ENCODE measurements at places on chromosomes 3 and 15.

DNA sequence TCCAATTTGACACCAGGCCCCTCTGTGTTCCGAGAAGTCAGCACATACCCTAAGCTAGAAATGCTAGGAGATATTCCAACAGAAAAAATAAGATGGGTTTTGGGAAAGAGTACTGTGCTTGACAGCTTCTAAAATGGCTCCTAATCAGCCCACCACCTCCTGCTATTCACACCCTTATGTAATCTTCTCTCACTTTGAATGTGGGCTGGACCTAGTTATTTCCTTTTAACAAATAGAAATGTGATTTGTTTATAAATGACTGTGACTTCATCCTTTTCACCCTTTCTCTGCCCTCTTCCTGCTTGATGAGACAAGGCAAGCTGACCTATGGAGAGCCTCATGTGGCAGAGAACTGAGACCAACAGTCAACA lies 961.1 kb downstream of the FHIT start:
- no peak for DNase-seq

GRCh38 chr3:132414841-132415240 lies 2.5 kb upstream of the DNAJC13 start:
- no peak for DNase-seq

GRCh38 chr3:53485675-53486403 lies 8.6 kb upstream of the CACNA1D start:
- no peak for DNase-seq

DNA sequence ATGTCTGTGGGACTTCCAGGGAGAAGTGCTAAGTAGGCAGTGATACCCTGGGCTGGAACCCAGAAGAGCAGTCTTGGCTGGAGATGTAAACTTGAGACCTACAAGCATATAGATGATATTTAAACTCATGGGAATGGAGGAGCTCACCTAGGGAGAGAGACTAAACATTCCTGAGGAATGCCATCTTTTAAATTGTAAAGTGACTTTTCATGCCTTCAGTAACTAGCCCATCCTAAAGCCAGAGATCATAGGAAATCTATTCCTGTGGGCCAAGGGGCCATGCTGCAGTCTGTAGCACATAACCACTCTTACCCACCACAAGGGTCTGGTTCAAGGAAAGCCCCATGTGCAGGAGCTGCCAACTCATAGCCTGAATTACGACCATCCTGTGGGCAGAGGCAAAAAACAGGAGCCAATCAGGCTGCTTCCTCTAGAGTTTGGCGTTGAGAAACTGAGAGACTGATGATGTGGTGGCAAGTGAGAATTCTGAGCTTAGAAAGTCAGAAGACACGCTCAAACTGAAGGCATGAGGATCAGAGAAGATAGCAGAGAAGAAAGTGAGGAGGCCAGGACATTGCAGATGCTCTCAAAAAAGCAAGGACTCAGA lies 37.5 kb downstream of the CTDSPL start:
- DNase-seq: no peak

GRCh38 chr15:74201710-74202420 lies 722 bp downstream of the STRA6 start:
- no peak for DNase-seq

- no peak for DNase-seq
These were observed 248.5 kb downstream of the RAP2B start for GRCh38 chr3:153410517-153410916.

DNA sequence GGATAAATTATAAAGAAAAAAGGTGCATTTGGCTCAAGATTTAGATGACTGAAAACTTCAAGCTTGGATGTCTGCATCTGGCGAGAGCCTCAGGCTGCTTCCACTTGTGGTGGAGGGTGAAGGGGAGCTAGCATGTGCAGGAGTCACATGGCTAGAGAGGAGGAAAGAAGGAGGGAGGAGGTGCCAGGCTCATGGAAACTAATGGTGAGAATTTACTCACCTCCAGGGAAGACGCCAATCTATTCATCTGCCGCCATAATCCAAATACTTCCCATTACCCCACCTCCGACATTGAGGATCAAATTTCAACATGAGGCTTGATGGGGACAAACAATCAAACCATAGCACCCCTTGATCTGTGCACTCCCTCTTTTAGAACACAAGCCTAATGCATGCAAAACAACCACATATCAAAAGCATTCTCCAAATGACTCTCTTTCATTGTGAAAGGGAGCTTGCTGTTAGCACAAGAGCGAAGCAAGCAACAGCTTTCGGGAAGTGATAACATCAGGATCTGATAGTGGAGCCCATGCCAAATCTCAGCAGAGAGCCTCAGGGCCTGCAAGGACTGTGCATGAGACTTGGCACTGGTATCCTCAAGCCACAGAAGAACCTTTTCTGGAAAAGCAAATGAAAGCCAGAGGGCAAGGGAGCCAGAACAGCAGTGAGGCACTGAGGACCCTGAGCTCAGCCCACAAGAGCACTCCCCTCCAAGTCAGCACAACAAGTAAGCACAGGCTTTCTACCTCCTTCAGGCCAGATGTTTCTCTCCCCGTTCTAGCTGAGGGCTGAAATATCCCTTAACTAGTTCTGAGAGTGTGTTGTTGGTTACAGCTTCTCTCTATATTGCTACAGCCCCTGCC lies 50.2 kb upstream of the THBS1 start:
- no peak for DNase-seq

DNA sequence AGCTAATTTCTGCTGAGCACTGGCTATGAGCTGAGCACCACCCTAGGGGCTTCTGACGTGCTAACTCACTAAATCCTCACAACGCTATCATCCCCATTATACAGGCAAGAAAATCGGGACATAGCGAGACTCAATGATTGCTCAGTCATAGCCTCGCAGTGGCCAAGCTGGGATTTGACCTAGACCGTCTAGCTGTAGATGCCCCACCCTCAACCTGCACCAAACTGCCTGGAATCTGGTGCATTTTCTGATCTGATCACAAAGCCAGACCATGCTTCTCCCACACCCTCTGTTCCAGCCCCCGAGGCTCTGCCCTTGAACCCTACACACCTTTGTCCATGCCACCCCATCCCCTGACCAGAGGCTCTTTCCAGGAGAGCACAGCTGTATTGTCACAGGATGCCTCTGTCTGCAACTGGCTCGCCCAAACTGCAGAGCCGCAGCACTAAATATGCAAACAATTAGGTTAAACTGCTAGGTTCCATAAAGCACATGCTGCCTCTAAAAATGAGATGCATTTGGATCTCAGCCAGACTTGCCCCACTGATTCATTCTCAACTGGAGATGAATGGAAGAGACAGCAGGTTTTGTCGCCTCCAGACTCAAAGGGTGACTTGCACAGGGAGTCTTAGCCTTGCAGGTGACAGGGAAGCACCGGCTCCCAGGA lies 95.2 kb downstream of the NUP210 start:
- no peak for DNase-seq

DNA sequence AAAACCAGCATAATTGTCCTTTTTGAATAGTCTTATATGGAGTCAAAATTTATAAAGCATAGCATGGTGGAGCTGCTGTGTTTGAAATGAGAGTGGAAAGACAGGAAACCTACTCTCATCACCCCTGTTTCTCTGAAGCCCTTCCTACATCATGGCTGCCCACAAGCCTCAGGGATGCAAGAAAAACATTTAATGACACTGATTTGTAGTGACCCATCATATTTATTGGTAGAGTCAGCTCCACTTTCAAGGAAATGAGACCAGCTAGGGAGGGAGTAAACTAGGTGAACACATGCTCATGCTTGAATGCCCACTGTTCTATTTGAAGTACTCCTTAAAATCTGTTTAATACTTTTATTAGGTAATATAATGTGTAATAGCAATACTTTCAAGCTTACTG lies 494.3 kb upstream of the KCNMB2 start:
- DNase-seq: no peak

GRCh38 chr3:153961494-153961893 lies 159.7 kb upstream of the ARHGEF26 start:
- no peak for DNase-seq

DNA sequence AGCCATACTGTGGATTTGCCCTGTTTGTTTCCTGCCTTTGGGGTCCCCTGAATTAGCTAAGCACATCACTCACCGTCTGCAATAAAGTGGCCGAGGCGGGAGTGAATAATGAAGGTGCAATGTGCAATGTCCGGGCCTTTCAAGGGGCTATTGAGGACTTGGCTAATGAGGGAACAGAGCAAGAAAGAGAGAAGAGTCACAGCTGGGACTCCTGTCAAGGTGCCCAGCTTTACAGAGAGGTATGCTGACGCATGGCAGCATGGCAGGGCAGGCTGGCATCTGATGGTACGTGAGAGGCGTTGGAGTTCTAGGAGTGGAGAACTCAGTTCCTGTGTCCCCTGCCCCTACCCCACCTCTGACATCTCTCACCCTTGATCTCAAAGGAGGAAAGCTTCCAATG lies 13.8 kb upstream of the ATP2B2 start:
- no peak for DNase-seq

- DNase-seq: no peak
These were observed 4.0 kb downstream of the SPSB4 start for GRCh38 chr3:141055136-141055535.

DNA sequence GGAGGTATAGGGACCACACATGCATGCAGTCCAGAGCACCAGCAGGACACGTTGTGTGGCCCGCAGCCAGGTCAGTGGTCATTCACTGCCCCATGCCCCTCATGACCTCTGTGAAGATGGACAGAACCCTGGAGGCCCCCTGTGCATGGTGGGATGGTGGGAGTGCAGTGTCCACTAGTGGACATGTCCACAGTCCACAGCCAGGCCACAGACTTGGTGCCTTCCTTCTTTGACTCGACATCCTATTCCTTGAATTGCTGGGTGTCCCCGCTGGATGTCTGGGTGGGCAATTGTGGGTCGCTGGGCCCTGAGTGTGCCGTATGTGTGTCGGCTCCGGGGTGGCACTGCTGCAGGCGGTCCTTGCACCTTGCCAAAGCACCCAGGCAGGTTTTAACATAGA lies 35.7 kb downstream of the KLF15 start:
- DNase-seq: no peak

- no peak for DNase-seq
These were observed 910.2 kb downstream of the ROBO1 start for GRCh38 chr3:78857494-78858111.

All from stimulated activated CD4-positive, alpha-beta T cell treated with anti-CD3 and anti-CD28 coated beads, Interleukin-15, amount 100 ng/mL, for 1 hour (primary cell).